ENCODE measurements at places on chromosomes 11 and 22.

GRCh38 chr22:39434721-39435120 lies 22.1 kb upstream of the MGAT3 start:
- DNase-seq: no peak

DNA sequence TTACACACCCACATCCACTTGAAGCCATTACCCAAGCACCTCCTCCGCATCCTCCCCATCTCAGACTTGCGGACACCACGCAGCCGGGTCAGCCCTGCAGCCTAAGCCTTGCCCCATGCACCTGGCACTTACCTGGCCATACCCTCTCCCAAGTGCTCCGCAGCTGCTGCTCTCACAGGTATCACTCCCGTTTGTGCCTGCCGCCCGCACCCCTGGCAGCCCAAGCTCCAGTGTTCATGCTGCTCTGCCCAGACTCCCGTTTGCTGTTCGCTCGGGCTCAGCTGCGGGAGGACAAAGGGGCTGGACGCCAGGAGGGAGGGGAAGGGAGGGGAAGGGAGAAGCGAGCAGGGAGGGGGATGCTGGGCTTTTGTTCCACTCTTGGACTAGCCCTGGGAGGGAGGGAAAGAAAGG lies at the start of gene KLHL35:
TSS of gene KLHL35 (minus strand) at position 293 of the 411 bp plus-strand sequence. CDS start 2,574 bp downstream, outside the sequence.
- DNase-seq: no peak

GRCh38 chr11:102119997-102120396 lies 9.8 kb downstream of the YAP1 start:
- DNase-seq: no peak

DNA sequence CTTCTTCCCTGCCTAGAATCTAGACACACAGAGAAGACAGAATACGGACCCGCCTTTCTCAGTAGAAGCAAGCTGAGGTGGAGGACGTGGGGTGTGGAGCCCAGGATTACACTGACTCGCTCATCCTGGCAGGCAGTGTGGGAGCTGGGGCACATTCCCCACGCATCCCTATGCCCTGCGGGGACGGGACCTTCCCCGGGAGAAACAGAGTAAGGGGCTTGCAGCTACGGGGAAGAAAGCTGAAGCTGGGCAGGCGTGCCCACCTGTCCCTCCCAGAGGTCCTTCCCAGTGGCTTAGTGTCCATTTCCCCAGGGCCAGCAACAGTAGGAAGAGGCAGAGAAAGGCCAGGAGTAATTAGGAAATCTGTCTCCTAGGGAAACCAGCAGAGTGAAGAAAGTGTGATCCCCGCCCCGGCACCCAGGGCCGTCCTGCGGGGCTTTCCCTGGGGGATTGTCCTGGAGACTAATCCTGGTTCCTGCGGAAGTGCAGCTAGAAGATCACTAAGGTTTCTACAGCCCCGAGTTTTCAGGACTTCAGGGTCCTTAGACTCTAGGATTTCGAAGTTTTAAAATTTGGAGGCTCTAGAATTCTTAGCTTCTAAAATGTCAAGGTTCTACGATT lies 7.8 kb downstream of the DNAJB13 start:
- no peak for DNase-seq

DNA sequence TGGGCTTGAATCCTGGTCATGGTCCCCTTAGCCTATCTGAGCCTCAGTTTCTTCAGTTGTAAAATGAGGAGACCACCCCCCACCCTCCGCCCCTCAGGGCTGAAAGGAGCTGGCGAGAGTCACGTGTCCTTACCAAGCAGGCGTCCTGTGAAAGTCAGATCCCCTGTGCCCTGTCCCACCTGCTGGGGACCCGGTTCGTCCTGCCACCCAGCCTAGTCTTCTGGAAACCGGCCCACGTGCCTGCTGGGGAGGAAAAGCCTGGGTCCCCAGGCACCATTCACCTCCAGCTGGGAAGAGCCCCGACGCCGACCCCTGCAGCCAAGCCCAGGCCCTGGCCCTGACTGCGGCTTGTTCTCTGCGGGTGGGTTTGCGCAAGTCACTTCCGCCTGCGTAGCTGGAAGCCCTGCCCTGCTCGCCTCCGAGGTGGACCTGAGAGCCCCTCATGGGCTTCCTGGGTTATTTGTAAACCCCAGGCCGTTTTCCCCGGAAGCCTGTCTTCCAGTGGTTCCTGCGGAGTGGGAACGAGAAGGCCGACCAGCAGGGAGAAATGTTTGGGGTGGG lies 679 bp upstream of the SSH3 start:
- no peak for DNase-seq
